ENCODE measurements at places on chromosomes 6 and 20.

- DNase-seq: no peak
These were observed 271.2 kb downstream of the PRL start for GRCh38 chr6:22025468-22026163.

- no peak for DNase-seq
These were observed 2.4 kb downstream of the PREP start for GRCh38 chr6:105400501-105400900.

GRCh38 chr6:22372922-22373321, 76.1 kb upstream of the PRL start:
- no peak for DNase-seq

- DNase-seq: no peak
These were observed 200.6 kb downstream of the DTNBP1 start for GRCh38 chr6:15462256-15462655.

DNA sequence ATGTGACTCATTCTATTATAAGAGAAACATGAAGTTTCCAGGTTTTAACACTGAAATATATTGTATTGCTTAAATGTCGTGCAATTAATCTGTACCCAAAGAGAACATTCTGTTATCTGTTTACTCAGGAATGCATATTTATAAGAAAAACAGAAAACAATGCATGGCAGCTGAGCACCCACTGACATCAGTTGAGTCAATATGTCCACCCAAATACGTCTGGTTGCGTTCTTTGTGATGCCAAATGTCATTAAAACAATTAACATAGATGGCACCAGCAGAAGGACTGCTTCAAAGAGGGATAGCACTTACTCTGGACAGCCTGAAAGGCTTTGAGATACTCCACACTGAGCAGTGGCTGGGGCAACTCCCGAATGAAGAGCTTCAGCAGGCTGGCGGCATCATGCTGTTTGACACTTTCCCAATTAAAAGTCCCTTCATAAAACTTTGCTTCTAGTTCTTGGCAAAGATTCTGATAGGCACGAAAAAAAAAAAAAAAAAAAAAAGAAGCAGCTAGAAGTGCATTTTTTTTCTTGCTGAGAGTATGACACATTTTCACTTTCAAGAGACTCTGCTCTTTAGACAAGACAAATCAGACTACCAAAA, 102.3 kb downstream of the ARHGAP18 start:
- DNase-seq: no peak

GRCh38 chr6:168574699-168575195, 133.8 kb downstream of the SMOC2 start:
- no peak for DNase-seq

GRCh38 chr6:110550353-110550752, 73.9 kb upstream of the SLC22A16 start:
- no peak for DNase-seq
